ENCODE measurements at places on chromosomes 7 and 10. TPM values are rescaled to one million over a fixed set of nuclear protein-coding genes. Genes with fewer than 3 reads are reported as not detected.

GRCh38 chr10:99233000-99233688 lies 2.5 kb downstream of the HPSE2 start:
- DNase-seq, result no peak

MKX gene
- 3.9 TPM for total RNA-seq

- no peak for DNase-seq
These were observed 11.0 kb downstream of the PRR15 start for GRCh38 chr7:29574659-29575058.

- DNase-seq, result no peak
These were observed 146.8 kb downstream of the CYP26A1 start for GRCh38 chr10:93220296-93221170.

- DNase-seq, result no peak
These were observed 154.6 kb downstream of the GALNT11 start for GRCh38 chr7:152180048-152180447.
